ENCODE measurements at places on chromosomes 4 and X. TPM values are rescaled to one million over a fixed set of nuclear protein-coding genes. Genes with fewer than 3 reads are reported as not detected.

DNA sequence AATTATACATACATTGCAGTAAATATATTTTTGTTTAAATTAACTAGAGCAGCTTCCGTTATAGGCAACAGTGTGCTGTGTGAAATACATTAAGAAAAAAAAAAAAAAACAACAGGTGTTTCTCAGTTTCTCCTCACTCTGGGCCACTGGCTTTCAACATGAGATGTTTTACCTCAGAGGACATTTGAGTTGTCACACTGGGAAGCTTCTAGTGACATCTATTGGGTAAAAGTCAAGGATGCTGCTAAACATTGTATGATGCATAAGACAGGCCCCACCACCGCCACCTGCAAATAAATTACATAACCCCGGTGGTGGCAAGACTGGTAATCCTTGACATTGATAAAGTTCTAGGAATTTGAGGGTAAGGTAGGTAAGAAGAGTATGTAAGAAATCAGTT, 1512.2 kb downstream of the C4orf33 start:
- DNase-seq, result no peak

DNA sequence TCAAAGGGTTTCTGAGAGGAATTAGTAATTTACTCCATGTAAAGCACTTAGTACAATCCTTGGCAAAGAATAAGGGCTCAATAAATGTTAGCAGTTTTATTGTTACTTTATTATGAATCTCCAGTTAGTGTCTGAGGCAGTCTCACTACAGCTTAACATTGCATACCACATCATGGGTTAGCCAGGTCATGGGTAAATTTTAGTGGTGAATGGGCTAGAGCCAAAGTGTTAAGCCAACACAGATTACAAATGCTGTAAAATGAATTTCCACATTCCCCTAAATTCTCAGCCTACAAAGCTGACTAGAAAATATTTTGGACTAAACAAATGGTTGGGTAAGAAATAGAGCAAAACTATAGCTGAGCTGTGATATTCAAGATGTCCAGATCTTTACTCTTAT, 72.4 kb downstream of the NRK start:
- DNase-seq, result no peak

- no peak for DNase-seq
These were observed 66.1 kb downstream of the FMR1NB start for GRCh38 chrX:148047200-148047599.

- no peak for DNase-seq
These were observed 546.5 kb upstream of the FAT1 start for GRCh38 chr4:187270154-187270553.

Gene MID1
- 19.3 TPM for total RNA-seq

Gene MAP9
- 16.2 TPM for total RNA-seq

Data from aorta (tissue), 5 donors.